ENCODE measurements at places on chromosomes 5 and 9. TPM values are rescaled to one million over a fixed set of nuclear protein-coding genes. Genes with fewer than 3 reads are reported as not detected.

The SPAAR gene
- total RNA-seq = 5.9 TPM

The IL13 gene
- not detected for total RNA-seq

The DAB2IP gene
- 35.2 TPM for total RNA-seq

The SLC1A3 gene
- 77.6 TPM for total RNA-seq
